NCI-H1092 treated with DMSO at 0.1 percent for 48 hours (cell line): ENCODE measurements at places on chromosomes 1 and 21.

- DNase-seq = no peak
Measured at GRCh38 chr1:167650269-167651160, 20.5 kb downstream of the RCSD1 start.

GRCh38 chr21:27505516-27505915 is 538.6 kb upstream of the ADAMTS5 start:
- no peak for DNase-seq

DNA sequence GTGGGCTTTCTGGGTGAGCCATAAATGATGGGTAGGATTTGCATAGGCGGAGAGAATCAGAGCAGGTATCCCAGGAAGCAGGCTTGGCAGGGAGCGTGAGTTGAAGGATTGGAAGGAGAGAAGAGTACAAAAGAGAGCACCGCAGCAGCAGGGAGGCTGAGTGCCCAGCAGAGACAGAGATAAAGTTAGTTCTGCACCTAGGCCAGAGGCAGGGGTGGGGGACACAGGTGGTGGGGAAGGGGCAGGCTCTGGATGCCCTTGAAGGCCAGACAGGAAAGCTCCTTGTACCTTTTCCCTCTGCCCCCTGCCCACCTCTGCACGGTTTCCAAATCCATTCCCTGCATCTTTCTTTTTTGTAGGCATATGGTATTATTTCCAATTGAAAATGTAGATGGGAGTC is 33.0 kb upstream of the TRABD2B start:
- no peak for DNase-seq

DNA sequence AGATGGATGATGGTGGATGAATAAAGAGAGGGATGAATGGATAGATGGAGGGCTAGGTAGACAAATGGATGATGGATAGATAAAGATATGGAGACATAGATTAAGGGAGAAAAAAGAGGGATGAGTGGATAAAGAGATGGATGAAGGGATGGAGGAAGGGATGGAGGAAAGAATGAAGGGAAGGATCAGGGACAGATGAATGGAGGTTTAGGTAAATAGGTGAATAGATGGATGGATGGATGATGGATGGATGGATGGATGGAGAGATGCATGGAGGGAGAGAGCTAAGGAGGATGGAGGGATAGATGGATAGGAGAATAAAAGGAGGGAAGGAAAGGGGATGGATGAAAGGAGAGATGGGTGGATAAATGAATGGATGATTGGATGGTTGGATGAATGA is 28.8 kb downstream of the PLXNA2 start:
- DNase-seq = no peak

DNA sequence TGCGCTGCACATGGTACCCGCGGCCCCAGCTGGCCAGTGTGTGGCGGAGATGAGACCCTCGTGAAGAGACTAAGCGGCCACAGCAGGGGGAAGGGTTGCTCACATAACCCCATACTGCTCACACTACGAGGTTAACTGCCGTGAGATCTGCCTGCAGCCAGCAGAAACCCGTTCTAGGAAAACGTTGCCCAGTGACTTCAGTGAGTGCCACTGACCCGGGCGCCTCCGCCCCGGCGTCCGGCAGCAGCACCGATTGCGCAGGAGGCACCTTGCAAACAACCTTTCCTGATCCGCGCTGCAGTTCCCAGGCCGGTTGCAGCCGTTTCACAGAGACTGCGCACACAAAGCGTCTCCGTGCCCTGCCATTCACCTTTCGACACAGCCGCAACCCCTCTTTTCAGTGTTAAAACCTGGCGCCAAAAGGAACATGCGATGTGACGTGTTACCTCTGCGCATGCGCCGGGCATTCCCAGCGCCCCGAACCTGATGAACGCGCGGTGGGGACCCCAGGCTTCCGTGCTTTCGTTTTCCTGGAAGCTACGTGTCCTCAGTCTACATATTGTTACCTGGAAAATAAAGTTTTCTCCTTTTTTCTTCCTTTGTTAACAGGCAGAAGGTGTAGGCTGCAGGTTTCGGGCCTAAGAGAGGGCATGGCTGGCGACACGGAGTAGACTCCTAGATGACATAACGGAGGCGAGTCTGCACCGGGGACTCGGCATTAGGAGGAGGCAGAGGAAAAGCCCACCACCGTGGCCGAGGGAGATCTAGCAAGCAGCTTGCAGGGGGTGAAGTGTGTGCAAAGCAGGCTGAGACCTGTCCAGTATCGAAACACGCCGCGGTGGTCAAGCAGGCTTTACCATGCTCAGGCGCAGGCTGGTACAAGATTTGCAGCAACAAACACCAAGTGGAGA is 8.9 kb downstream of the VPS26C start:
- peak; percentile 80 for DNase-seq

GRCh38 chr1:14707531-14708445 is 109.3 kb downstream of the KAZN start:
- DNase-seq = no peak

GRCh38 chr1:241839369-241839979 is 8.5 kb upstream of the EXO1 start:
- DNase-seq = no peak

GRCh38 chr1:3276341-3276800 is 178.1 kb upstream of the ARHGEF16 start:
- DNase-seq = no peak

DNA sequence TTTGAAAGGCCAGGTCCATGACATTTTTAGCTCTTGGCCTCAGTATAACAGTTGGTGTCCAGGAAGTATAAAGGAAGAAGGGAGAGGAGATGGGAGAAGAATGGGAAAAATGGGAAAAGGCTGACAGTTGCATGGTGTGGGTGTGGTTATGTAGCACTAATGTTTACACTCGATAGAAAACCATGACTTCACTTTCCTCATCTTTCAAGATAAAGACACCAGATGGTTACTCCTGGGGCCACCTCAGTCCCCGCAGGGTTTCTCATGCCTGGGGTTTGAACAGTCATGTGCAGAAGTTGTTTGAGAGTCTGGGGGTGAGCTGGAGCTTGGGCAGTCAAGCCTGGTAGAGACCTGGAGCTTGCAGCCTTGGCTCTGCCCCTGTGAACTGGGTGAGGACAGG is 7.9 kb downstream of the PGBD2 start:
- no peak for DNase-seq

DNA sequence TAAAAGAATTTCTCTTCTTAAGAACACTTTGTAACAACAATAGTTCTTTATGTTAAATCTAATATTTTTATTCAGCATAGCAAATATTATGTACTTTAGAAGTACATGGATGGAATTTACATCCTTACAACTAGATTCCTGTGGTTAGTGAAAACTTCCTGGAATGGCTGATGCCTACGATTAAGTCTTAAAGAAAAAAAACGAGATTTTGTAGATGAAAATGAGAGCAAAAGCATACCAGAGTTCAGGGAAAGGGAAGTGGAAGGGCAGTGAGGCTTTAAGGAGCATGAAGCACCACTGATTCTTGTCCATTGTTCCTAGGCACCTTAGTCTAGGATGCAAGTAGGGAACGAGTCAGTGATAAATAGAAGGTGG is 26.7 kb downstream of the CFH start:
- DNase-seq = no peak

- peak; percentile 62 for DNase-seq
Measured at GRCh38 chr1:41977326-41977725, 58.6 kb upstream of the HIVEP3 start.

DNA sequence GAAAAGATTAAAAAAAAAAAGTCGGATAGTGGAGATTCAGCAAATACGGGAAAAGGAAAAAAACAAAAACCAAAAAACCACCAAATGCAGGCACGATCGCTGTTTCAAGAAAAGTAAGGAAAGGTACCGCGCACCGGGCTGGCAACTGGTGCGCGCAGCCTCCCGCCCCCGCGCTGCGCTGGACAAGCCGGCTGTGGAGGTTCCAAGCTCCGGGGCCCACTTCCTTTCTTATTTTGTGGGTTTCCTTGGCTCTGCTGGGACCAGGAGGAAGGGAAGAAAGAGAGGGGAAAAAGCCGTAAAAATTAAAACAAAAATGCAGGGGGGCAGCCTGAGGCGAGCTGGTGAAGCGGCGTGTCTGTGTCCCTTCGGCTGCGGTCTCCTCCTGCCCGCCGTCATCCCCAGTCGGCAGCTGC is 233 bp downstream of the ADAMTS5 start:
- DNase-seq = no peak

DNA sequence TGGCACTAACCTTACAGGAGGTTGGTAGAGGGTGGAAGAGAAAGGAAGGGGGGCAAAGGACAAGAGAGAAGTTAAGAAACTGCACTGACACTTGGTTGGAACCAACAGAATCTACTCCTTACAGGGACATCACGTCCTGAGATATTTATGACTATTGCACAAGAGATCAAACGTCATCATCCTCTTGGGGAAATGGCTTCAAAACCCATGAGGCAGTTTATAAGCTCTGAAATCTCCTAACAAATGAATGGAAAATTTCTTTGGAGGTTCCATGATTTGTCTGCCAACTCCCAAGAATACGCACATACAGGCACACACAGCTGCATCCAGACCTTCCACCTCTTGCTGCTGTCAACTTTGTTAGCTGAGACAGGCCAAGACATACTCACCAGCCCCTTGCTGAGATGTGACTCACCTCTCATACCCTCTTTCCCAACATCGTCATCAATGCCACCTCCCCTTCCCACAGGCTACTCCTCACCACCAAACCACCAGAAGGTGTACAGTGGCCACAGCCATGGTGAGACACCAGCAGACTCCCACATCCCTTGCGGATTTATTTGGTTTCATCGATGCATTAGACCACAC is 135.5 kb downstream of the SETD4 start:
- no peak for DNase-seq

GRCh38 chr1:88219521-88219920 is 464.6 kb upstream of the PKN2 start:
- no peak for DNase-seq

GRCh38 chr1:22418933-22419382 is 32.7 kb upstream of the ZBTB40 start:
- DNase-seq = no peak

GRCh38 chr1:210201681-210202080 is 30.9 kb upstream of the SERTAD4 start:
- DNase-seq = no peak

DNA sequence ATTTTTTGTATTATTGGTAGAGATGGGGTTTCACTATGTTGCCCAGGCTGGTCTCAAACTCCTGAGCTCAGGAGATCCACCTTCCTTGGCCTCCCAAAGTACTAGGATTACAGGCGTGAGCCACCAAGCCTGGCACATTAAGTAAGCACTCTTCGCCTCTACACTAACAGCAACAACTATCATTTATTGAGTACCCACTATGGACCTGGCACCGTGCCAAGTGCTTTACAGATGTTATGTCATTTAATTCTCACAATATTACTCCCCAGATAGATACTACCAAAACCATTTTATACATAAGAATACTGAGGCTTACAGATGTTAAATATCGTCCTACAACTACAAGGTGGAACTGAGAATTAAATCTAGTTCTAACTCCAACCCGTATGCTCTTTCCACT is 50.1 kb downstream of the TUT4 start:
- DNase-seq = no peak

GRCh38 chr1:95407131-95407885 is 173.3 kb downstream of the RWDD3 start:
- DNase-seq = no peak

- DNase-seq = no peak
Measured at GRCh38 chr1:173406783-173407230, 70.3 kb upstream of the PRDX6 start.

DNA sequence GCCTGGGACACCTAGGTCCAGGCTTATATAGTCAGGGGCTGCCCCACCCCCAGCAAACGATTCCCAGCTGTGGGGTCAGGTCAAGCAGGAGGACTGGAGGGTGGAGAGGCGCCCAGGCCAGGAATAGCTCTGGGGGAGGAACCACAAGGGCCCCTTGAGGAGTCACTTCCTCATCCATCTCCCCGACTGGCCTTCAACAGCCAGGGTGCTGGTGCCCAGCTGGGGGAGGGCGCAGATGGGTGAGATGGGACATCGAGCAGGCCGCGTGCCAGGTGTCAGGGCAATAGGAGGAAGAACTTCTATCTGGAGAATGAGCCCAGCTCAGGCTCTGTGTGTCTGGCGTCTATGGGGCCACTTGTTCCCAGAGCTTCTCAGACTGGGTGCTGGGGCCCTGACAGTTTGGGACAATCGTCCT is 208 bp upstream of the MYBPH start:
- DNase-seq = no peak

DNA sequence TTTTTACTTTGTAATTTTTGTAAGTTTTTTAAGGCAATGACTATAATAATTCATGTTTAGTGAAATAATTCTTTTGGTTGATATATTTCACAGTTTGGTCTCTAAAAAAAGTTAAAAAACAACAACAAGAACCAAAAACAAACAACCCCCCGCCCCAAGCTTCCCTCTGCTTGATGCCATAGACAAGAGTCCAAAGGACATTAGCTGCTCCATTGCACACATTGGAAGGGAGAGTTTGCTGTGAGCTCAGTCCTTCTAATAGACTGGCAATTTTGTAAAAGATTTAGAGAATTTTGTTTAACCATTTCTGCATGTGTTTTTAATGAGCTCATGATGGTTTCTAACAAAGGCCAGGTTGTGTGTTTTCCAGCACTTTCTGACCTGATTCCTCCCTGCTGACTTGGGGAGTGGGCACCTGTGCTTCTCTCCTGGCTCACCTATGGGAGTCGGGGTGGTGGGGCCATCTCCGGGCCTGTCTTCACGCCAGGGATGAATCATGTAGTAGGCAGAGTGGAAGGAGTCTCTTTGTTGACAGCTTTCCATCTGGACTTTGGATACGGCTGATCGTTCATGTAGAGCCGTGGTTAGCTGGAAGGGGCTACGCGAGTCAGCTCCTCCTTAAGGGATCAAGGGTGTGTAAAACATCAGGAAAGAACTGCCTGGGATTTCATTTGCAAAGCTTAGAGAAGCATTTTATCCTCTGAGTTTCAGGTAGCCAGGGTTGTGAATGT is 14.1 kb downstream of the ZBTB18 start:
- no peak for DNase-seq

DNA sequence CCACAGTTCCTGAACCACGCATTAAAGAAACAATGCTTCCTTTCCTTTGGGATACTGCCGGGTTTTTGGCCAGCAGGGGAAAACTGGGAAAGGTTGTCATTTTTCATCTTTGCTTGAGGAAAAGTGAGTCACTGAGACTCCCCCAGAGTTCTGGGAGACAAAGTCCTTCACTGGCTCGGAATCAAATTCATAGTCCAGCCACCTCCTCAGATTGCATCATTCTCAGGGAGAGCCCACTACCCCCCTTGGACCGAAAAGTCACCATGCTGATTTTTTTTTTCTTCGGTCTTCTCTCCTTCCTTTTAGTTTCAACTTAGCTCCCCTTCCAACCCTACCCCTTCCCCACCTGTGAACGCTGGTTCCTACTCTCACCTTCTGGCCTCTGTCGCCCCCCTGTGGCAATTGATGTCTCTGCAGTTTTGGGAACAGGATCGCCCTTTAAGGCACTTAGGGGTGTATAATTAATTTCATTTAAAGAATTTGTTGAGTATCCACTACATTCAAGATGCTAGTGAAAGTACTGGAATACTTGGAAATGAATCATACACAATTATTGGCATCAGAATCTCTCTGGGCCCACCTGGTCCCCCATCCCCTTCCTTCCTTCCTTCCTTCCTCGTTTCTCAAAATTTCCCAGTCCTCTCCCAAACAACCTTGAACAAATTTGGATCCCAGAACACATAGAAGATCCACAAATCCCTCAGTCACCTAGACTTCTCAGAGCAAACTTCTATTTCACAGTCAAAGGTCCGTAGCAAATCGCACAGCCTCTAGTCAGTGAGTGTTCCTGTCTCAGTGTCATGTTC is 6.9 kb downstream of the ACKR1 start:
- peak; percentile 41 for DNase-seq
